NCI-H1417 treated with DMSO at 0.1 percent for 48 hours (cell line): ENCODE measurements at places on chromosomes 5 and 9.

GRCh38 chr9:126980231-126980630 lies 65.6 kb downstream of the RALGPS1 start:
- DNase-seq: no peak

DNA sequence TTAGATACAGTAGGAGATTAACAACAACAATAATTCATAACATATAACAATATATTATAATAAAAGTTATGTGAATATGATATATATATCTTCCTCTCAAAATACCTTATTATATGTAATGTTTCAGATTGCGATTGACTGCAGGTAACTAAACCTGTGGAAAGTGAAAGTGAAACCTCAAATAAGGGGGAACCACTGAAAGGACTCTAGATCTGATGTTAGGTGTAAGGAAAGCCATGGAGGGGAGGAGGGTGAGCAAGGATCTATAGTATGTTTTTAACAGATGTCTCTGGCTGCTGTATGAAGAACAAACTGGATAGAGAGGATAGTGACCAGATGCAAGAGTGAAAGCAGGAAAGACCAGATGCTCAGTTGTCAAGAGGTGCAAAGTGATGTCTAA lies 5.8 kb upstream of the FSTL4 start:
- DNase-seq: no peak

DNA sequence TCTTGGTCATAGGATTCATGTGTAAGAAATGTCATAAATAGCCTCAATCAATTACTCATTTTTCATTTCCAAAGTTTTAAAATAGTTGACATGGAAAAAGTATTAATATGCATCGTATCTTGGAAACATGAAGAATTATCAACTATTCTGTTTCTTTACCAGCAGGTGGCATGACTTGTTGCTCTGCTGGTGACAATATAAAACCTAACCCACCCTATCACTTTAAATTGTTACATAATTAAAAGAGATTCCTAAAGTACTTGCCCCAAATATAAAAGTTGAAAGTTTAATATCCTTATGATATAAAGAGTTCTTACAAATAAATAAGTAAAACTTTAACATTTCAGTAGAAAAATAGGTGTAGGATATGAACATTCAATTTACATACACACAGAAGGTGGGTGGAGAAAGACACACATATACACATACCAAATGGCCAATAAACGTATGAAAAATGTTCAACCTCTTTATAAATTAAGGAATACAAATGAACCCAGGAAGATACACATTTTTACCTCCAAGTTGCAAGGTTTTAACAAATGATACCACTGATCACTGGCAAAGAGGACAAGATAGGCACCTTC lies 30.6 kb downstream of the MAP1B start:
- DNase-seq: no peak

DNA sequence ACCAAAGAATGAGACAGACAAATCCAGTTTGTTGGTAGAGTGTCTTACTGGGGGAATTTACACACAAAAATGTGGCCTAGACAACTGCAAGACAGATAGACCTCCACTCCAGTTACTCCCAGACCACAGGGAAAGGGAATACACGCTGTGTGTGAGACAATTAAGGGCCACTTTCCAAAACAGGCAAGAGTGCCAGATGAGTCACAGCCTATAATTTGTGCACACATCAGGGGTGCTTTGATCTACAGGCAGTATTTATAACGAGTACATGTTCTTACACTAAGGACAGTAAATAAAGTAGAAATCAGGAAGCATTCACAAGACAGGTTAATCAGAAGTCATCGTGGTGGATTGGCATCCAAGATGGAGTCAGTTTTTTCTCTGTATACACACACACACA lies 114.8 kb downstream of the ZNF622 start:
- peak; percentile 89 for DNase-seq

DNA sequence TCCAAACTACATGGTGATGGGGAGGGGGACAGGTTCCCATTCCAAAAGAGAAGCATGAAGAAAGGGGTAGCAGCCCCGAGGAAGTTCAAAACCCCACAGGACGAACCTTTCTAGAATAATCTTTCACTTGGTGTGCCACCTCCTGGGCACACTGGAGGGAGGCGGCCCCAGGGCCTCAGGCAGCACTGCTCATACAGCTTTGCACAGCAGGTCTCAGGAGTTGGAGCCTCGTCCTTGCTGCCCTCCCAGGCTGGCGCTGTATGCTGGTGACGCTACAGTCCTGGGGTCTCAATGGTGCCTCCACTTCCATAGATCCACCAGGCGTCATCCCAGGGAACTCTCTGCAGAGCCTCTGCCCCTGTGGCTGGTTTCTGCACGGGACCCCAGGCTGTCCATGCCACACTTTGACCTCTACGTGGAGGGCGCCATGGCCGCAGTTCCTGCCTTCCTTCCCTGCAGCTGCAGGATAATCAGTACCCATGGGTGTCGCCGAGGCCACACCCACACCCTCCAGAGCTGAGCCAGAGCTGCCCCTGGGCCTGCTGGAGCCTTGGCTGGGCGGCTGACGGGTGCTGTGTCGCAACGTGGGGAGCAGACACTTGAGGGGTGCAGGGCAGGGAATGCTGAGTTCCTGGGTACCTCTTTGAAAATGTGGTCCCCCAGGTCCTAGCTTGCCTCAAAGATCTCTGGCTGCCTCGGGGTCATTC lies 95.3 kb downstream of the COL5A1 start:
- no peak for DNase-seq
